Skeletal muscle cell (primary cell): ENCODE measurements at places on chromosomes 7 and 10.

DNA sequence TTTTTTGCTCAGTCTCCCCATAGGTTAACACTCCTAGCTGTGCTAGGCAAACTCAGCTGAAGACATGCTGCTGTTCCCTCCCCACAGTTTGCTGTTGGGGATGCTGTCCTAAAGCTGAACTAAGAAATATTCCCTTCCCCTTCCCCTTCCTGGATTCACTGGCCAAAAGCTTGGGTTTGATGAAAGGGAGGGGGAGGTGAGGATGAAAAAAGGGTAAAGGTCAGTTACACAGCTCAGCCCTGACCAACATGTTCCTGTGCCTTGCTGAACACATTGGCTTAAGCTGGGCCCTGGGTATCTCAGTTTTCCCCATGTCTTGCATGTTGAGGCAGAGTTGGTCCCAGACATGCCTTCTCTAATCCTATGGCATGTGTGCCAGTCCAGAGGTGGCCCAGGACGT is 15.3 kb downstream of the CCM2 start:
- no peak for DNase-seq

- no peak for DNase-seq
These were observed 8.8 kb upstream of the ZNF503 start for GRCh38 chr10:75410132-75411005.

DNA sequence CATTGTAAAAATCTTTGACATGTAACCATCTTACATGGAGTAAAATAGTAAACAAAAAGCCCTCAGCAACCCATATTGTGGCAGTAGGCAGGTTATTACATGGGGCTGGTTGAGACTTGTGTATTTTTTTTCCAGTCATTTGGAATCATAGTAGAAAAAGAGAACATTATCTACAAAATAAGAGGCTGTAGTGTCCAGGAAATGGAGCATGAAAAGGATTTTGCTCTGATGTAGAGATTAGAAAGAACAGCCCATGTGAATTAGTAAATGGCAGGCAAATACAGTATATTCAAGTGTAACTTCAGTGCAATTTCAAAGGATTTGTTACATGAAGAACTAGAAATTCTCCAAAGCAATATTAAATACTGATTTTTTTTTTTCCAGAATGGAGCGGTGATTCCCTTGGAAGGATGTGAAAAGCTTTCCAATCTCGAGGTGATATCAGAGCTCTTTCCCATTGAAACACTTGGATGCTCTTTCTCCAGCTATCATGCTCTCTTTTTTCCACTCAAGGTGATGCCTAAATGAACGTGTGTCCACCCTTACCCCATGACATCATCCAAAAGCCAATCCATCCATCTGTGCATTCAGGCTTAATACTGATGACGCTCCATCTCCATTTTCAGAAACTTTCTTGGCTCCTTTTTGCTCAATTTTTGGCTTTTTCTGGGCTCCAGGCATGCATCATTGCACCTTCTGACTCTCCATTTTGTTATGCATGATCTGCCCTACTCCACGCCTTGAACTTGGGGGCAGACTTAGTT is 1034.7 kb downstream of the TYW1 start:
- no peak for DNase-seq

DNA sequence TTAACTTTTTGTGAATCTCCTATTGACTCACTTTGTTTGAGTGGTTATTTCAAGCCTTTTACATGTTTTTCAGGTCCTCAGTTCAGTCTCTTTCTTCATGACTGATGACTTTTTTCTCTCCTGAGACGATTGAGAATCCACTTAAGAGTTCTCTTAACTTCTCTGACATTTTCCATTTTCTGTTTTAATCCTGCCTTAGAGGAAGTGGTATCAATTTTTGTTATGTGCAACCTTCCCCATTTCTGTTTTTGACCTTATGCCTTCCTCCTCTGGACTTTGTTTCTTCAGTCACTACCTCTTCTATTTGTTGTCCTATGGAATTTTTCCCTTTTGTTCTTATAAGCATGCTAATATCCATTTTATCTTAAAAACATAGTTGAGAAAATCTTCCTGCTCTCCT is 2.4 kb downstream of the PSMC2 start:
- DNase-seq: no peak

DNA sequence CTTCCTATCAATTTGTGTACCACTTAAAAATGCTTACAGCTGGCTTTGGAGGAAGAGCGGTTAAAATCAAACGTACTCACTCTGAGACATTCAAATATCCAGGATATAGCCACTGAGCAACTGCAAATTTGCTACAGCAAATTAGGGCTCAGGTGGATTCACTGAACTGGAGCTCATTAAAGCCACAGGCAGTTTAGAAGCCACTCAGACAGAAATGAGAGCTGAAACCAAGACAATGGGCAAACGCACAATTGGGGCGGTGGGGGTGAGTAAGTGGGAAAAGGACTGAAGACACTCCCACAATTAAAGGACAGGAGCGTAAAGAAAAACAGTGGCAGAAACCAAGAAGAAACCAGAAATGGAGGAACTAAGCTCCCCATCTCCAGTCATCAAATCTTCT is 20.5 kb downstream of the MPP7 start:
- no peak for DNase-seq
